Non-pigmented ciliary epithelial cell (primary cell): ENCODE measurements at places on chromosomes 3 and 15.

GRCh38 chr15:73716417-73716816, 32.2 kb downstream of the CD276 start:
- DNase-seq, result no peak

- DNase-seq, result no peak
Measured at GRCh38 chr15:31489801-31490646, 163.4 kb downstream of the KLF13 start.

DNA sequence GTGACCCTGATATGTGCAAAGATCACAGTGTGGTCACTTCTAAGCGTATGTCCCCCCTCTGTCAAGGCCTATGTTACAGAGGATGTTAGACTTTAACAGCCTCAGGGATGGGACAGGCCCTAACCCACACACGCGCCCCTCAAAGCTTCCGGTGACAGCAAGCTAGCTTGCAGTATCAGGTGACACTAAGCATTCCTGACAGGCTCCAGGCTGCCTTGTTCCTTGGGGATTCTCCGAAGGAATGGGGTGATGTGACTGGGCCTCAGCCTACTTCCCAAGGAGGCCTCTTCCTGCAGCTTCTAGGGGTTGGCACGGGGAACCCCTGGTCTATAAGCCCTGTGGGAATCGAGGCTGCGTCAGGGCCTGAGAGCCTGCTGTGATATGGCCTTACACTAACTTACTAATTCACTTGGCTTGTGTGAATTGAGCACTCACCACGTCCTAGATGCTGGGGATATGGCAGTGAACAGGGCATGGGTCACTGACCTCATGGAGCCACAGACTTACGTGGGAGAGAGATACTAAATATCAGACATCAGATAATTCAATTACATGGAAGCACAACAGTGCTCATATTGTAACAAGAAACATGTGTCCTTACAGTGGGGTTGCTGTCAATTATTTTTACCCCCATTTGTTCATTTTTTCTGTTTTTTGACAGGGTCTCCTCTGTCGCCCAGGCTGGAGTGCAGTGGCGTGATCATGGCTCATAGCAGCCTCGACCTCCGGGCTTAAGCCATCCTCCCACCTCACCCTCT, 11.4 kb upstream of the SPTBN5 start:
- no peak for DNase-seq

GRCh38 chr15:49864251-49864650, 243.4 kb downstream of the DTWD1 start:
- no peak for DNase-seq

- no peak for DNase-seq
Measured at GRCh38 chr3:105844704-105845103, 24.1 kb downstream of the CBLB start.

DNA sequence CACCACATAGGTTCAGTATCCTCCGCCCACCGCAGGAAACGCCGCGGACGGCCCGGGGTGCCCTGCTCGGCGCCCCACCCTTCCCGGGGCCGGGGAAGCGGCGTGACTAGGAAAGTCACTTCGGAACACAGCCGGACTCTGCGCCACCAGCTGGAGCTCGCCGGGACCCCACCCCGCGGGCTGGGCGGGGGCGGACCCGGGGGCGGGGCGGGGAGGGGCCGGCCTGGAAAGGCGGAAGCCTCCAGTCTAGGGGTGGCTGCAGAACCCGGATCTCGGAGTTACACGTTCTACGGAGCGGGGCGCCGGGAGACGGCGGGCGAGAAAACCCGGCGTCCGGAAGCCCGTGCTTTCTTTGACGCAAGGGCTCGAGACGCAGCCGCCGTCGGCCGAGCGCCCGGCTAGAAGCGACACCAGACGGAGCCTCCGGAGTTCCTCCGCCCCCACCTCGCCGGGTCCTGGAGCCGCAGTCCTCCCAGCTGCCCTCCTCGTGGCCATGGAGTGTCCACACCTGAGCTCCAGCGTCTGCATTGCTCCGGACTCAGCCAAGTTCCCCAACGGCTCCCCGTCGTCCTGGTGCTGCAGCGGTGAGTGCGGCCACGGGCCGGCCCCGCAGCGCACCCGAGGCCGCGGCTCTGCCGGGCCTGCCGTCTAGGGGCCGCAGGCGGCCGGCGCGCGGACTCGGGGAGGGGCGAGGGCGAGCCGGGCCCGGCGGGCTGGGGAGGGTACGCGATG, at the start of gene USP3:
TSS of gene USP3 (plus strand) at position 347 of the 732 bp plus-strand sequence. CDS start at position 494, 147 bp downstream.
- DNase-seq, result peak; percentile 79

DNA sequence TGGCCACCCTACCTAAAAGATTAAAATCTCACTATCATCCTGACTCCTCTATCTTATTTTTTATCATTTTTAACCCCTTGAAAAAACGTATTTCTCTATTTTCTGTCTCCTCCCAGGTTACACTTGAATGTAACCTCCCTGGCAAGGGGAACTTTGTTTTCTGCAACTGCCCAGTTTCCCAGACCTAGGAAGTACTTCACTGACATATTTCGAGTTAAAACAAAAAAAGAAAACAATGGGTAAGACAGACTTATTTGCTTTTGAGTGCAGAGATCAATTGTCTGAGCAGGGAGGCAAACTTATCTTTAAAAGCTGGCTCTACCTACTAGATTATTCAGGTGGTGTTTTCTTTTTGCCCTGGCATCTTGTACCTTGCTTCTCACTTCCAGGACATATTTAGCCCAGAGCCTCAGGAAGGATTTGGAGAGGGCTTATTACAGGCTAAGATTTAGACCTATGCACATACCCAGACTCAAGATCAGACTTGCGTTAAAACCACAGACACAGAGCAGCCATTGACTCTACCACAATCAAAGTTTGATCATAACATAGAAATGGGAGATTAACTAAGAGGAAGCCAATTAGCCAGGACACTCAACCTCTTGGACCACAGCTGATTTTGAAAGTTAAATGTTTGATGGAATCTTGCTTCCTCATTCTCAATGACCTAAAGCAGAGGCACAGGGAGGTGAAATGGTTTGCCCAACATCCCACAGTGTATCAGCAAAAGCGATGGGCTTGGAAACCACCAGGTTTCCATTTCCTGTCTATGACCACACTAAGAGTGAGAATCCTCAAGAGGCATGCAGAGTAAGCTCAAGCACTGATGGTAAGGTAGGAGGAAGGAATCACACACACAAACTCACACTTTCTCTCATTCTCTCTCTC, 169.5 kb upstream of the THBS1 start:
- DNase-seq, result no peak

DNA sequence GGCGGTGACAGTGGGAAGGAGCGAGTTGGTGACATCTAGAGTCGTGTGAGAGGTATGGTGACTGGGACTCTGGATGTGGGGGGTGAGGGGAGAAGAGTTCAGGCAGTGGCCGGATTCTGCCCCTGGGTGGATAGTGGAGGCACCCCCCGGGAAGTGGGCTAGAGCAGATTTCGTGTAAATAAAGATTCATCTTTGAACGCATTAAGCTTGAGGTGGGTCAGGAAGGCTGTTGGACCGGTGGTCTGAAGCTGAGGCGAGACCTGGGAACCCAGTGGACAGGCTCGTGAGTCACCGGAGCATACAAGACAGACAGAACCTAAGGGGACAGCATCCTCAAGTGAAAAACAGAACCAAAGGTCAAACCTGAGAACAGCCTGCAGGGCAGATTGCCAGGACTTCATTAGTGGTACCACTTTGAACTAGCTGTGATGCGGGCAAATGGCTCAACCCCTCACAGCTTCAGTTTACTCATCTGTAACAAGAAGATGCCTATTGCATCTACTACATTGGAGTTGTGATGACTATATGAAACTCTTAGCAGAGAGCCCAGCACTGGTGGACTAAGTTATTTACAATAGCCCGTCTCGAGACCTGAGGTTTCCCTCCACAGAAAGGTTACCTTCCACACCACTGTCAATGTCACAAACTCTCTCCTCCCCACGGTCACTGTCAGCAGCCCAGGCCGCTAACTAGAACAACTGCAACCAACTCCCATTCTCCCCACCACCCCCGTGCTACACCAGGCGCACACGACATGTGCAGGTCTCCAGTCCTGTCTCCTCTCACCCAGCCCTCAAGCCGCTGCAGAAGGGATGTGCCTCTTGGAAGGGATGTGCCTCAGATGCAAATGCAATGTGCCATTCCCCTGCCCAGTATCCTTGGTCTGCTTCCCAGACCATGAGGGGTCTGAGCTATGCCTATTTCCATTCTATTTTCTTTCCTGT, 901 bp upstream of the CLN6 start:
- DNase-seq, result no peak

- no peak for DNase-seq
Measured at GRCh38 chr15:67917636-67918035, 77.8 kb upstream of the RNU6-1 start.

- DNase-seq, result no peak
Measured at GRCh38 chr15:82298520-82298919, 35.9 kb downstream of the SAXO2 start.

DNA sequence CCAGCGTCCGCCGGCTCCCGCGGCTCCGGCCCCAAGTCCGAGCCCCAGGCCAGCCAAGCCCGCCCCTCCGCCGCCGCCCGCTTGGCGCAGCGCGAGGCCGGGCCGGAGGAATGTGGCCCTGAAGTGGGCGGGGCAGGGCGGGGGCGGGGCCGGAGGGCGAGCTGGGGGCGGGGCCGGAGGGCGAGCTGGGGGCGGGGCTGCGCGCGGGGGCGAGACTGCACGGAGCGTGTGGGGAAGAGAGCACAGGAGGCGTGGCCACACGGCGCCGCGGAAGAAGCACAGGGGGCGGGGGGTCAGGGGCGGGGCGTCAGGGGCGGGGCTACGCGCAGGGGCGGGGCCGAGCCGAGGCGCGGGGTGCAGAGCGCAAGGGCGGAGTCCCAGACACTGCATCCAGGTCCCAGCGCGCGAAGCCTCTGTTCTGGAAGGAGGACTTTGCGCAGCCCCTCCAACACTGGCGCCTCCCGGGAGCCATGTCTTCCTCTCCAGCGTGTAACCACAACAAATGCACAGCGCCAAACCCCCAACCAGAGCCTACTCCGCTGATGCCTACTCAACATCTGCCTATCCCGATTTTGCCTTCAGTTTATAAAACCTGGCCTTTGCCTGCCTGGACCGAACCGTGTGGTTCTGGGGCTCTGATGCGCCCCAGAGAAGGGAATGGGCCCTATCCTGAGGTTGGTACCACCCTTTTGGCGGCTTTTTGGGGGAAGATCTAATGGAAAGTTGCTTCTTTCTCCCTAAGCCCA, 105.5 kb downstream of the IQSEC1 start:
- DNase-seq, result no peak

- no peak for DNase-seq
Measured at GRCh38 chr3:194313560-194314387, 37.4 kb downstream of the CPN2 start.

DNA sequence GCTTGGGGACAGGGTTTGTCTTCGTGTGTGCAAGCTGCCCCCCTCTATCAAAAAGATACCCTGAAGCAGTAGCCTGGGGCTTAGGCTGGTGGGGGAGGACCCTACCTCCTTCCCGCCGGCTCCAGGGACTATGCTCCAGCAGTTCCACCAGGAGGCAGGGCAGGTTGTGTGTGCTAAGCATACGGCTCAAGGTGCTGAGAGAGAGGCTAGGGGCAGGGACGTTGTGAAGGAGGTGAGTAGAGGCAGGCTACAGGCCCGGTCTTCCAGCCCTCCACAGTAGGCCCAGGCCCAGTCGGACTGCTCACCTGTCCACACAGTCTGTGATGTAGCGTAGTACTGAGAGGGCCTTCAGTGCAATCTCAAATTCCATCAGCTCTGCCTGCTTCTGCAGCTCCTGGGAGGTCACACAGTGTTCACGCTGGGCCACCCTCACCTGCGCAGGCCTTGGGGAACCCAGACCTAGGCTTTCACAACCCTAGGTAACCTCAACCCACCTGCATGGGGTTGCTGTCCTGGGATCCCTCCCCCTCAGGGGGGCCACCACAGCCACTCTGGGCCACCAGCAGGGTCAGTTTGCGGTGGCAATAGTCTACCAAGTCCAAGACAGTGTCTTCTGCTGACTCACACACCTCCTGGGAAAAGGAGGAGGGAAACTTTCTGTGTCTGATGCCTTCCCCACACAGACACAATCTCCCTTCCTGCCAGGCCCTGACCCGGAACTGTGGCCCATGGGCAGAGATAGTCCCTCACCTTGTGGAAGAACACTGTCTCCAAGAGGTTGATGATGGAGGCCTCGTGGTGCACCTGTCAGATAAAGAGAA, 2.4 kb upstream of the RASSF1 start:
- DNase-seq, result no peak

GRCh38 chr3:181103605-181104004, 114.1 kb upstream of the DNAJC19 start:
- no peak for DNase-seq

DNA sequence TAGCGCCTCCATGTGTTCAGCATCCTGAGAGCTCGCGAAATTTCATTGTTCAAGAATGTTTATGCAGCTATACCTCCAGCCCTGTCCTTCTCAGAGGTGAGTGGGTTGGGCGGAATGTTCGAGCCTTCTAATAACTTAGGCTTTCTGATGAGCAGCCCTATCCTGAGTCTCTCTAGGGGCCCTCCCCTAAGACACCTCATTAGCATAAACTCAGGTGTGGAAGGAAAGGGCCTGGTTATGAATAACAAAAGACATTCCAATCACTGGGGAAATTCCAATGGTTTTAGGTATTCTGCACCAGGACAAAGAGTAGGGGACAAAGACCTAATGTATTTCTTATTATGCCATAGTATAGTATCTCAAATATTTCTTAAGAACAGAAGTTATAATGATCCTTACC, 138.1 kb upstream of the PDZRN3 start:
- DNase-seq, result no peak

DNA sequence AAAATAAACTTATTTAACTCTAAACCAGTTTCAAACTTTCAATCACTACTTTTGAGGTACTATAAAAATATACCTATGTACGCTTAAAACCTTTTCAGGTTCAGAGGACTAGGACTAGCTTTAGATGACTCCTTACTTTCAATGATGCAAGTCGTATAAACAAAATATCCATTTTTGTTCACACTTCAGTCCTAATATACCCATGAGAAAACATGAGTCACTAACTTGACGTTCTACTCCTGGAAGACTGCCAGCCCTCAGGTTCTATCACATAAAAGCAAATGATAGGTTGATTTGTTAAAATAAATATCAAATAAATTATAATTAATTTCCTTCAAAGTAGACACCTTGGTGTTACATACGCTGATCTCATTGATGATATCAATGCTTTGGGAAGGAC, 10.6 kb upstream of the P3H2 start:
- DNase-seq, result peak; percentile 69
